MCF 10A (cell line): ENCODE measurements at places on chromosomes 12 and 14. TPM values are rescaled to one million over a fixed set of nuclear protein-coding genes. Genes with fewer than 3 reads are reported as not detected.

Gene GALNT16
- not detected in 2 replicates for total RNA-seq

Gene RERG
- 7.6 and 16.5 TPM in 2 replicates for total RNA-seq

Gene KRT83
- total RNA-seq: 12.2 and 14.5 TPM in 2 replicates

Gene E2F7
- 23.5 and 34.4 TPM in 2 replicates for total RNA-seq

Gene SERPINA3
- total RNA-seq: 44.5 and 54.5 TPM in 2 replicates

Gene MMP19
- total RNA-seq: 3.3 and 3.7 TPM in 2 replicates

Gene TMEM52B
- not detected in 2 replicates for total RNA-seq

Gene TMEM132D
- not detected in 2 replicates for total RNA-seq

Gene SERPINA1
- total RNA-seq: 38.1 and 42.5 TPM in 2 replicates
